ENCODE measurements at places on chromosomes 3 and 15. TPM values are rescaled to one million over a fixed set of nuclear protein-coding genes. Genes with fewer than 3 reads are reported as not detected.

IQCF5 gene
- polyA plus RNA-seq = not detected

- H3K27me3 ChIP-seq = no peaks in the 10 kb centered on the region
- DNase-seq = no peak
- H3K27ac ChIP-seq = no peak overlapping the region
- no peaks in the 10 kb centered on the region for H3K36me3 ChIP-seq
- H3K4me3 ChIP-seq = peak overlapping the region; percentile 14
Observed at GRCh38 chr3:175526609-175527280, 667.6 kb downstream of the NAALADL2 start.

ADAMTS9 gene
- 15.4 TPM for polyA plus RNA-seq

OR5K2 gene
- 0.40 TPM for polyA plus RNA-seq

DNA sequence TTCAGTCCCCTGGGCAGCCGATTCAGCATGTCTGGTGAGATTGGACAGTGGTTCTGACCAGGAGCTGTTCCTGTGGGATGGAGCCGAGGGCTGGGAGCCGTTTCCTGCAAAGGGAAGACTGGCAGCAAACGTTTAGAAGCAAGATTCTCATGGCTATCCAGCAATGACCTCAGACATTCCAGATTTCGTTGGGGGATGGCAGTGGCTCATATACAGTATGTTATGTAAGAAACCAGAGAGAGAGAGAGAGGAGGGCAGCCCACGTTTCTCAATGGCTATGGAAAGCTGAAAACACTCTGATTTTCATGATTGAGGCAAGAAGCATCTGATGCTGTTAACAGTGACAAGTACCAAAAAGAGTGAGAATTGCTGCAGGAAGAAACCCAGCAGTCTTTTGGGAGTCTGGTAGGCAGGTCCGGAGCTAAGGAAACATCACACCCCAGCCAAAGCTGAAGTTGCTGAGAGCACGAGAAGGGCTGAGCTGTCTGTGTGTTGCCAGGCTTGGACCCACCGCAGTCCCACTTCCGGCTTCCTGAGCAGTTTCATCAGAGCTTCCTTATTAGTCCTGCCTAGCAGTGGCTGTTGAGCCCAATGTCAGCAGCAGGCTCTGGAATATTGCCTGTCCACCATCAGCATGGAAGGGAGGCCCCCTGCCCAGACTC lies 25.6 kb upstream of the VPS8 start:
- H3K36me3 ChIP-seq = no peaks in the 10 kb centered on the region
- H3K27ac ChIP-seq = peak overlapping the region; percentile 61
- H3K27me3 ChIP-seq = no peaks in the 10 kb centered on the region
- H3K4me1 ChIP-seq = peaks cover 12% of the 10 kb centered on the region
- no peak overlapping the region for H3K4me3 ChIP-seq
- peak; percentile 34 for DNase-seq

VGLL3 gene
- polyA plus RNA-seq = 7.4 TPM

MYO1E gene
- polyA plus RNA-seq = 126 TPM

DNA sequence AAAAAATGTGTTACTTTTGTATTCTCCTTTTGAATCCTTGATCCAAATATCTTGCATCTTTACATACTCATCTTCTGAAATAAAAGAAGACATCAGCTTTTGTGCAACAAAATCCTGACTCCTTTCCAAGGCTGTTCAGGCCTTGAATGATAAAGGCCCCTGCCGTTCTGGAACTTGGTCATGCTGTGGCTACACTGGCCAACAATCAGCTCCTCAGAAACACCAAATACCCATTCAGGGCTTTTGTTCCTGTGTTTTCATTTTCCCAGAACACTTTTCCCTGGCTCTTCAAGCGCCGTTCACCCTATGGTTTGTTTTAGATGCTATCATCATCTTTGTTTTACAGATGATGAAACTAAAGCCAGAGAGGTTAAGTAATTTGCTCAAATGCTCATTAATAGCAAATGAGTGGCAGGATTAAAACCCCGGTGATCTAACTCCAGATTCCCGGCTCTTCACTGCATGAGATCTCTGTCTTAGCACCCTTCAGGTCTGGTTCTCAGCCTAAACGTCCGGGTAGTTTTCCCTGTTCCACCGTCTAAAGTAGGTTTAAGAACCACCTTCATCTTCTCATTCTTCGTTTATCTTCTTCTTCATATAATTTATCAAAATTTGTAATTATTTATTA lies 58.3 kb downstream of the EPHA3 start:
- no peaks in the 10 kb centered on the region for H3K36me3 ChIP-seq
- no peak overlapping the region for H3K4me3 ChIP-seq
- no peaks in the 10 kb centered on the region for H3K27me3 ChIP-seq
- DNase-seq = no peak
- no peak overlapping the region for H3K27ac ChIP-seq
- H3K4me1 ChIP-seq = no peaks in the 10 kb centered on the region

- H3K4me3 ChIP-seq = no peak overlapping the region
- H3K27ac ChIP-seq = no peak overlapping the region
- H3K4me1 ChIP-seq = no peaks in the 10 kb centered on the region
- H3K27me3 ChIP-seq = no peaks in the 10 kb centered on the region
Observed at GRCh38 chr3:62178739-62179600, 194.4 kb downstream of the FEZF2 start.

PARL gene
- polyA plus RNA-seq = 42.1 TPM

DNA sequence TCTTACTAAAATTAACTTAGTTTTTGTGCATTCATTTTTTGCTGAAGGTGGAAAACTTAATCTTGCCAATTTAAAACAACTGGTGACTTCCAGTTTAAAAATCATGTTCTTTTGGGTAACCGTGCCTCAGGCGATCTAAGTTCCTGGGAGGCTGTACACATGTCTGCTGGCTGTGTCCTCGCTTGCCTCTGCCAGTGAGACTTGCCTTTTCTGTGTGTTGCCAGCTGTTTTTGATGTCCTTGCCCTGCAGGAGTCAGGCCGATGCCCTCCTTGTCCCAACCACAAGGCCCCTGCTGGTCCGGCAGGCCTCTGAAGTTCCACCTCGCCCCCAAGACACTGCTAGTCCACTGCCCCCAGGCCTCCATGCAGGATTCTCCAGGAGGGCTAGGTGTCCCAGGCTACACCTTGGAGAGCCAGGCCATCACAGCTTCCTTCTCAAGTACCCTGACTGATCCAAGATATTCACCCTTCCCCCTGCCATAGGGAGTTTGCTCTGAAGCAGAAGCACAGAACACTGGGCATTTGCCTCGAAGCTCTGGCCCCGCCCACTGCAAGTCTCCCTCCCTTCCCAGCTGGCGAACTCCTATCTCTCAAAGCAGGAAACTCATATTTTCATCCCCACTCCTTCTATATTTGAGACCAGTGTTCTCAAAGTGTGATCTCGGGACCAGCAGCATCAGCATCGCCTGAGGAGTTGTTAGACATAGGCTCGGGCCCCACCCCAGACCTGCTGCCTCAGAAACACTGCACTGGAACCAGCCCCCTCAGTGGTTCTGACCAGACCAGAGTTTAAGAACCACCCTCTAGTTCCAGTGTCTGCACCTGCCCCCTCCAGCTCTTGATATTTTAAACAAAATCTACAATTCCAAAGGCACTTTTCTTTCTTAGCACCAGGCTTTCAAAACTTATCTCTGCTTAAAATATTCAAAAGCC lies 185.8 kb upstream of the UBE2E1 start:
- no peaks in the 10 kb centered on the region for H3K27me3 ChIP-seq
- DNase-seq = no peak
- no peaks in the 10 kb centered on the region for H3K4me1 ChIP-seq
- no peaks in the 10 kb centered on the region for H3K36me3 ChIP-seq
- H3K4me3 ChIP-seq = no peak overlapping the region

DNA sequence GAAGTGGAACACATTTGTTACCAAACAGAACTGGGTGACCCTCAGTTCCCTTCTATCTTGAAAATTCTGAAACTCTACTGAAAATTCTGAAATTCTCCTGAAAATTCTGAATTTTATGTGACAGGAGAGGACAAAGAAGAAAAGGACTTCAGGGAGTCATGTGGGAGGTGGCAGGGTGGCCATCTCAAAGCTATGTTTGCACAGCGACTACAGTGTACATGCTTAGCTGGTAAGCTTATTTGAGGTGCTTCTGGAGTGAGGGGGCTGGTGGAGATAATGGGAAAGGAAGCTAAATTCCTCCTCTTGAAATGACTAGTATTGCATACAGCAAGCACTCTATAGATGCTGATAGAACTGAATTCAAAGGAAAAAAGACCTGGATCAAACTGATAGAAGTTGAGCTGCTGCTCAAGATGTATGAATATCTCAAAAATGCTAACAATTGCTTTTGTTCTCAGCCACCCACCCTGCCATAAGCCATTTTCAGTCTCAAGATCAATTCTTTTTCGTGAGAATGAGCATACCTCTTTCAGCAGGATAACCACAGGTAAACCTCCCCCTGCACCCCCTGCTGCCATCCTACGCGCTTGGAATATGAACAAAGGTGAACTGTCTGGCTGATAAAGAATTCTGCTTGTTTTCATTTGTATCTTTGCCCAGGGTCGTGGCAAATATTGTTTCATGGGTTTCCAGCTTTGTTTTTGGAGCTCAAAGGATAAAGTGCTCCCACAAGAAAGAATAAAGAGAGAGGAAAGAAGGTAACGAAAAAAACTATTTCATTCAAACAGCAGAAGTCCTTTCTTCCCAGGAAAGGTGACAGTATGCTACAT lies 16.6 kb upstream of the ARHGEF3 start:
- H3K27me3 ChIP-seq = no peaks in the 10 kb centered on the region
- H3K4me1 ChIP-seq = no peaks in the 10 kb centered on the region
- no peak for DNase-seq
- H3K36me3 ChIP-seq = no peaks in the 10 kb centered on the region
- H3K27ac ChIP-seq = no peak overlapping the region
- H3K4me3 ChIP-seq = no peak overlapping the region
